ENCODE measurements at places on chromosomes 7 and 10.

- DNase-seq = no peak
Measured at GRCh38 chr7:141660259-141660658, 41.7 kb downstream of the DENND11 start.

DNA sequence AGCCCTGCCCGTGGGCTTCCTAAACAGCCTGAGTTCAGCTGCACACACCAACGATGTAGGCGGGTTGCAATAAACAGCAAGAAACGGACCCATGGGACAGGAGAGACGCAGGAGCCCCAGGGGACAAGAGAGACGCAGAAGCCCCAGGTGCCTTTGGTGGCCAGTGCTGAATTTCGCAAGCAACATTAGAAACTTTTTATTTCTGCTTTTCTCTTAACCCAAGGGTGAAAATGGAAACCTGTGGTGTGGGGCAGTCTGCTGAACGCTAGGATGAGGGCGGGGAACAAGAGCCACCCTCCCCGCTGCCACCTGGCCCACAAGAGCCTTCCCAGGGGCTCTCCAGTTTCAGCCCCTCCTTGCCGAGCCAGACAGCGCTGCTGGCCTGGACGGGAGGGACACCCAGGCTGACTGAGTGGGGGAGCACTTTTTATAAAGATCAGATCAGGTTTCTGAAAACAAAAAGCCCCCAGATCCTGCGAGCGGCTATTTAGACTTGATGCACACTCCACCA lies 20.0 kb upstream of the GPR146 start:
- no peak for DNase-seq

DNA sequence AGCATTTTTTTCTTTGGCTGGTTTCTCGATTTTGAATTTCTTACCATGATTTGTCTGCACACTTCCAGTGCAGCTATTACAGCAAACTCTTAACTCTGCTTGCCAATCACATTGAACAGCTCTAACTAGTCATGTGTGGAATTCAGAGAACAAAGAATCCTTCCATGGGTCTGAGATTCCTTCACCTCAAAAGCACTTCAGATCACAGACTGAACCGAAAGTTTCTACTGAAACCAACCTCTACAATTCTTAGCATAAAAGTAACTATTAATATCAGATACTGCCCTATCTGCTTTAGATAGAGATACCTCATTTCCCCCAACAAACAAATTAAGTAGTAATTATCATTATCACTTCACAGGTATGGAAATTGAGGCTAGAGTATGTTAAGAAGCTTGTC lies 56.5 kb upstream of the SP4 start:
- no peak for DNase-seq

GRCh38 chr10:102300278-102300843 lies 55.0 kb downstream of the GBF1 start:
- DNase-seq = no peak

- DNase-seq = no peak
Measured at GRCh38 chr10:29828440-29828894, 193.7 kb upstream of the SVIL start.

DNA sequence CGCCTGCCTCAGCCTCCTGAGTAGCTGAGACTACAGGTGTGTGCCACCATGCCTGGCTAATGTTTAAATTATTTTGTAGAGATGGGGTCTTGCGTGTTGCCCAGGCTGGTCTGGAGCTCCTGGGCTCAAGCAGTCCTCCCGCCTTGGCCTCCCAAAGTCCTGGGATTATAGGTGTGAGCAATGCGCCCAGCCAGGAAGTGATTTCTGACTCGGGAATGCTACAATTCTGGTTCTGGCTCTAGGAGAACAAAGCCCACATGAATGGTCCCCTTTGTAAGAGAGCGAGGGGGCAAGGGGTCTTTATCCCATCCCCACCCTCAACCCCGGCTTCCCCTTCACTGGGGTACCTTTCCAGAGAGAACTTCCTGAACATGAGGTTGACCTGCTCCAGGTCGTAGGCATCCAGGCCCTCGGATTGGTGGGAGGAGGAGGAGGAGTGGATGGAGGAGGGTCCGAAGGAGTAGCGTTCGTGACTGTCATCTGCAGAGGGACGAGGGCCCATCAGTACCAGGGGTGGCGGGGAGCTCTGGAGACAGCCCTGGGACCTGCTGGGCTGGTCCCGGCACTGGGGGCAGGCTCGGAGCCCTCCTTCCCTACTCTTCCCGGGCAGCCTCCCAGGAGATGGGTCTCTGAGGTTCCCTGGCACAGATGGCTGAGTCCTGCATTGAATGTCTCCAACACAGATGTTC lies 79.9 kb upstream of the GNA12 start:
- no peak for DNase-seq

GRCh38 chr10:105288026-105288425 lies 646.9 kb downstream of the SORCS3 start:
- no peak for DNase-seq

GRCh38 chr10:5601826-5602495 lies 64.4 kb downstream of the ASB13 start:
- DNase-seq = no peak

GRCh38 chr10:70887804-70888800 lies at the start of gene PCBD1:
PCBD1 (minus strand) TSS chr10:70888565; CDS start chr10:70888533, 32 bp downstream.
- DNase-seq = peak; percentile 65

DNA sequence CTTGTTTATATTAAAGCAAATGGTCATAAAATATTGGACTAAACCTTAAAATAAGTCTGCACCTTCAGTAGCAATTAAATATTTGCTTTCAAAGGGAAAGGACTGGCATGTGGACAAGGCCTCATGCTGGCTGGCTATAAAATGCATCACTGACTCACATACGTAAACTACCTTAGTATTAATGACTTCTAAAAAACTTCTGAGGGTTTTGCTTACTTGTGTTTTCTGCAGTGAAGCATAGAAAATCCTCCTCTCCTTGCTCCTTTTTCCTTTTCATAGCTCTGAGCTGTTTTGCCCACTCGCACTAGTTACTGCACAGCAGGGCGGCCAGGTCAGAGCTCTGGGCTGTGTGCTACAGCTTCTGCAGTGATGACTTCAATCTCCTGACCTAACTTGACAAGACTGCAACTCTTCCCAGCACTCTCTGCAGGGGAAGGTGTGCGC lies 82.3 kb downstream of the CUL2 start:
- no peak for DNase-seq

GRCh38 chr10:96833220-96834001 lies 1.3 kb downstream of the LCOR start:
- no peak for DNase-seq

DNA sequence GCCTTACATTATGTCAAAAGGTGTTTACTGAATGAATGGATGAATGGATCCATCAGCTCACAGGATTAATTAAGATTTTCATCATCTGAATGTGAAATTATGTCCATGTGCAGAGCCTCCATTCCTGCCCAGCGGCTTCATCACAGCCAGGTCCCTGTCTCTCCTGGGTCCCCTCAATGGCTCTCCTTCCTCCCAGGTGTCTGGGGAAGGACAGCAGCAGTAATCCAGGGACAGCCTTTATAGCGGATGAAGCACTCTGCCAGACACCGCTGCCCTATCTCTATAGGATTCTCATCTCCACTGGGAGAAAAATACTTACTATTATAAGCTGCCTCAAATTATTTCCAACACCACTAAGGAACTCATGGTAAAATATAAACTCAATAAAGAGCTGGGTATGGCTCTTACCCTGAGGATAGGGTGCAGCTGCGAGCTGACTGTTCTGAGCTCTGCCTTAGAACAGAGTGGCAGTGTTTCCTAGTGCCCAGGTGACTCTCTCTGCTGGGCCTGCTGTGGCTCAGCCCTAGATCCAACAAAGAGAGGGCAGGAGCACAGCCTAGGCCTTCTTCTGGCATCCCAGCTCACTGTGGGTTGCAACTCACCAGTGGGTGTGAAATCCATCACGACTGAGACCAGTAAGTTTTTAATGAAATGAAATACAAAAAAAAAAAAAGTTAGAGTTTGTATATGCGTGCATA lies 38.3 kb downstream of the GPRIN2 start:
- DNase-seq = no peak

DNA sequence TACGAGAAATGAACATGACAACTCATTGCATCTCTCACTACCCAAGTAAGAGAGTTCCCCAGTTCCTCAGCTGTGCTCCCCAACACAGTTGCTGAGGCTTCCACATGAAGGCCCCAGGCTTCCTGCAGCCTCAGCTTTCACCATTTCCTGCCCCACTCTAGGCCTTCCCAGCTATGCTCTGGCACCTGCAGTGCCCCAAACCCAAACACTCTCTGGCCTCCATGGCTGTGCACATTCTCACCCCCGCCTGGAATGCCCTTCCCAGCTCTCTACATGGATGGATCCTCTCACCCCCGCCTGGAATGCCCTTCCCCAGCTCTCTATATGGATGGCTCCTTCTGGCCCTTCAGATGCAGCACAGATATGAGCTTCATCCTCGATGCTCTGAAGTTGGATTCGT lies 61.3 kb downstream of the KIAA1549 start:
- no peak for DNase-seq

DNA sequence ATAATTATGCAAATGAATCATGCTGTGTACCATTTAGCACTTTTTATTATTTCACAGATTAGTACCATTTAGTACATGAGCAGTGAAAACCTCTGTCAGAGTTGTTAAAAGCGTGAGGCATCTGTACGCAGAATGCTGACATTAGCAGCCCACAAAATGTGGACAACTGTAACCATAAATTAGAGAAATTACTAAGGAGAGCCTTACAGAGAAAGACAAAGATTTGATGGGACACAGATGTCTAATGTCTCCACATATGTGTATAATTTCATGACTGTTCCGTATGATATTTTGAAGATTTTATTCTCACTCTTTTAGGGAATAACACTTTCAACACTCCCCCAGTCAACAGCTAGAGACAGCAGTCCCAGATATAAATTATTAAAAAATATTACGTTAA lies 414.0 kb upstream of the ANKRD30A start:
- no peak for DNase-seq

DNA sequence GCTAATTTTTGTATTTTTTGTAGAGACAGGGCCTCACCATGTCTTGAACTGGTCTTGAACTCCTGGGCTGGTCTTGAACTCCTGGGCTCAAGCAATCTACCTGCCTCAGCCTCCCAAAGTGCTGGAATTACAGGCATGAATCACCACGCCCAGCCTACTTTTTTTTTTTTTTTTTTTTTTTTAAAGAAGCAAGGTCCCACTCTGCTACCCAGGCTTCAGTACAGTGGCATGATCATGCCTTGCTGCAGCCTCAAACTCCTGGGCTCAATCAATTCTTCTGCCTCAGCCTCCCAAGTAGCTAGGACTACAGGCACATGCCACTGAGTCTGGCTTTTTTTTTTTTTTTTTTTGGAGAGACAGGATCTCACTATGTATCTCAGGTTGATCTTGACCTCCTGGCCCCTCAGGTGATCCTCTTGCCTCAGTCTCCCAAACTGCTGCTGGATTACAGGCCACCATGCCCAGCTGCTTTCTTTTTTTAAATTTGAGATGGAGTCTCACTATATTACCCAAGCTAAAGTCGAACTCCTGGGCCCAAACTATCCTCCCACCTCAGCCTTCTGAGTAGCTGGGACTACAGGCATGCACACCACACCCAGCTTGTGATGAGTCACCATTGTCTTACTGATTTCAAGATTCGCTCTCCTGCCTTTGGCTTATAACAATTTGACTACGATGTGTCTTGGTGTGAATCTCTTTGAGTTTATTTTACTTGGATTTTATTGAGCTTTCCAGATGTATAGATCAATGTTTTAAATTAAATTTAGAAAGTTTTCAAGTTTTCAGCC lies 9.0 kb downstream of the RPEL1 start:
- no peak for DNase-seq

GRCh38 chr7:108403597-108404217 lies 52.5 kb downstream of the NRCAM start:
- no peak for DNase-seq

DNA sequence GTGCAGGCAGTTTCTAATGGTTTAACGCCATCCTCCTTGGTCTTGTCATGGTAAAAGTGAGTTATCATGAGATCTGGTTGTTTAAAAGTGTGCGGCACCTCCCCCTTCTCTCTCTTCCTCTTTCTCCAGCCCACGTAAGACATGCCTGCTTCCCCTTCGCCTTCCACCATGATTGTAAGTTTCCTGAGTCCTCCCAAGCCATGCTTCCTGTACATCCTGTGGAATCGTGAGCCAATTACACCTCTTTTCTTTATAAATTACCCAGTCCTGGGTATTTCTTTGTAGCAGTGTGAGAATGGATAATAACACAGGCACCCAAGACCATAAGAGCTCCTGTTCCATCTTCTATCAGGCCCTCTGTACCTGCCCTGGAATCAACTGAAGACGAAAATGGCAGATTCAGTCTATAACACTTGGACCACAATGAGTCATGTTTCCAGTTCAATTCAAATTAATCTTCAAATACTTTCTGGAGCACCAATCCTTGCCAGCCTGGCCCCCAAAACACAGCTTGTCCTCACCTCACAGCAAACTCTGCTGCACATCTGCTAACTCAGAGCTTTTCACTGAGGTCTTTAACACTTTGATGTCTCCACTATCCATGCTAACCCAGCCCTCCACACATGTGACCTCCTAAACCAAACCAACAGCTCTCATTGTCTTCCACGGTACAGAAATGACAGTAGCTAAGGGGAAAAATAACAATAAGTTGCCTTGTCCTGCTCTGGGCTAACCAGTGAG lies 73.2 kb downstream of the SFMBT2 start:
- no peak for DNase-seq

GRCh38 chr10:77671594-77672252 lies 34.1 kb upstream of the KCNMA1 start:
- DNase-seq = no peak

DNA sequence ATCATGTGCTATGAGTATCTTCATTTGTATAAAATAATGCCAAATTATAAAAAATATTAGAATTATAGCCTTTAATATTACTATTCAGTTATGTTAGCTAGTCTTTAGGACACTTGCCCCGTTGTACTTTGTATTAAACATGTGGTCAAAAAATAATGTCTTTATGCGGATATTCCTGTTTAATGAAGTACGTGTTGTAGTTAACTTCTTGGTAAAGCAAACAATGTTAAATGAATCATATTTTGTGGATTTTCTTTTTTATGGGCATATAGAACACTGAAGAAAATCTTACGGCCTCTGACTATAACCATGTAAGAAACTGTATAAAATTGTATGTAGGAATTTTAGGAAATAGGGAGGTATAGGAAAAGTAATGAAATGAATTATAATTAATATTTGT lies 14.3 kb downstream of the GLCCI1 start:
- no peak for DNase-seq

DNA sequence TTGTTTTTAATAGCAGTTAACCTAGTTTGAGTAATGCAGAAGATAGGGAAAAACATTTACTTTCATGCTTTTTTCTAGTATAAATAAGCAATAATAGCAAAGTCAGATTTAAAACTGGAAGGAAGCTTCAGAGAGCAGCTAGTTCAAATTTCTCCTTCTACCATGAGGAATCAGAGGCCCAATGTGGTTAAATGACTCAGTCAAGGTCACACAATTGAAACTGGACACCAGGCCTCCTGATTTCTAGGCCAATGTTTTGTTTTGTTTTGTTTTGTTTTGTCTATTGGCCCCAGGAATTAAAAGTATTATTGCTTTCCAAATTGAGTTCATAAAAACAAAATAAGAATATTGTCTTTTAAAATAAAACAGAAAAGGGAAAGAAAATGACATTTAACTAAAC lies 122.3 kb downstream of the TRIL start:
- no peak for DNase-seq

GRCh38 chr10:17213646-17214349 lies 12.3 kb upstream of the TRDMT1 start:
- no peak for DNase-seq

- DNase-seq = no peak
Measured at GRCh38 chr10:73253225-73253555, 746 bp upstream of the MRPS16 start.

Measured in stimulated activated CD4-positive, alpha-beta T cell treated with anti-CD3 and anti-CD28 coated beads, Interleukin-15, amount 100 ng/mL, for 48 hours (primary cell).